Calu3 (cell line): ENCODE measurements at places on chromosomes 11 and 22. TPM values are rescaled to one million over a fixed set of nuclear protein-coding genes. Genes with fewer than 3 reads are reported as not detected.

DNA sequence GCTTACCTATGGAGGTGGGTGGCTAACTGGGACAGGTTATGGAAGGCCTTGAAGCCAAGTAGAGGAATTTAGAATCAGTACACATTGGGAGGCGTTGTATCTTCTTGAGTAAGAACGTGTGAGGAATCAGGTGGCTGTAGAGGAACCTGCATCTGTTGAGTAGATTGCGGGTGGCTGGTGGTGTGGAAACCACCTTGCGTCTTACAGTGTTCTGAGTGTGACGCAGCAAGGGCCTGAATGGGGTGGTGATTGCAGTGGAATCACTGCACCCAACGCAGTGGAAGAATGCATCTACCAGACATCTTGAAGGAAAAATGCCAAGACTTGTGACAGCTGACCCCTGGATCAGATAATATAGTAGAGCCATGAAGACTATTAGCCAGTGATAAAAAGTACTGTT, 110.8 kb upstream of the NNMT start:
- no peaks in the 10 kb centered on the region for H3K36me3 ChIP-seq
- DNase-seq, result no peak
- no peak overlapping the region for H3K27ac ChIP-seq
- H3K27me3 ChIP-seq, result peaks cover 91% of the 10 kb centered on the region
- no peaks in the 10 kb centered on the region for H3K4me1 ChIP-seq
- H3K4me3 ChIP-seq, result no peak overlapping the region

Gene NCR3LG1
- total RNA-seq, result 3.1 and 5.3 TPM in 2 replicates

GRCh38 chr11:1260023-1260501, 37.2 kb downstream of the MUC5B start:
- no peaks in the 10 kb centered on the region for H3K27me3 ChIP-seq
- no peak overlapping the region for H3K4me3 ChIP-seq
- peaks cover 9% of the 10 kb centered on the region for H3K4me1 ChIP-seq
- peaks cover 22% of the 10 kb centered on the region for H3K36me3 ChIP-seq
- peak; percentile 44 for DNase-seq

Gene GAL3ST1
- 6.5 and 8.2 TPM in 2 replicates for total RNA-seq

DNA sequence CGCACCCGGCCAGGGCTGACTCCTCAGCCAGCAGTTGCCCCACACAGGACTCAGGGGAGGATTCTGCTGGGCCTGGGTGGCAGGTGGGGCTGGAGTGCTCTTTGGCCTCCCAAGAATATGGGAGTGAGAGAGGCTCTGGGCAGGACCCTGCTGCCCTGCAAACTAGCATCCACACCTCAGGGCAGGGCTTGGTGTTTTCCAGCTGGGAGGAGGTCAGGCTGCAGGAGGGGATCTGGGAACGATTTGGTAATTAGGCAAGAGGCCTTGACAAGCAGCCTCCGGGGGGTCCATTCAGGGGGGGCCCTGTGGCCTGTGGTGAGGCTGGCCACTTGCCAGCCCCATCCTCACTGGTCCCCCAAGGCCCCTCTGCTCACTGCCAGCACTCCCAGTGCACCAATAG, 35.8 kb downstream of the WNT11 start:
- no peak overlapping the region for H3K4me3 ChIP-seq
- no peaks in the 10 kb centered on the region for H3K36me3 ChIP-seq
- DNase-seq, result no peak
- H3K4me1 ChIP-seq, result no peaks in the 10 kb centered on the region
- no peak overlapping the region for H3K27ac ChIP-seq
